T-helper 17 cell (primary cell): ENCODE measurements at places on chromosomes 6 and 20. TPM values are rescaled to one million over a fixed set of nuclear protein-coding genes. Genes with fewer than 3 reads are reported as not detected.

DNA sequence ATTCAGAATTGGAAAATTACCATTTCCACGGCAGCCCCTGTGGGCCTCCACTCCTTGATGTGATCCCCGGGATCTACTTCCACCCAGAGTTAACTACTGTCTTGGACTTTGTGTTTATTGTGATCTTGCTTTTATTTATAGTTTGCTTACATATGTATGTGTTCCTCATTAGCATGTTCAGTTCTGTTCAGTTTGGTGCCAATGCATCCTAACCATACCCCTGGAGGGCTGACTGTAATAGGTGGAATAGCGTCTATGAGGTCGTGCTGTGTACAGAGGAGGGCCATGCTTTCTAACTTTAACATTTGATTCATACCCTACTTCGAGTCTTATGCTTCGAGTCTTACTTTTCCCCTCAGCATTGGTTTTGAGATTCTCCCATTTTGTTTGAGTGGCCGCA is 104.3 kb upstream of the SLC24A3 start:
- no peak for DNase-seq

The SLC4A11 gene
- 0.37 TPM for total RNA-seq

- DNase-seq: no peak
Measured at GRCh38 chr20:58990651-58991445, 9.8 kb downstream of the NELFCD start.

DNA sequence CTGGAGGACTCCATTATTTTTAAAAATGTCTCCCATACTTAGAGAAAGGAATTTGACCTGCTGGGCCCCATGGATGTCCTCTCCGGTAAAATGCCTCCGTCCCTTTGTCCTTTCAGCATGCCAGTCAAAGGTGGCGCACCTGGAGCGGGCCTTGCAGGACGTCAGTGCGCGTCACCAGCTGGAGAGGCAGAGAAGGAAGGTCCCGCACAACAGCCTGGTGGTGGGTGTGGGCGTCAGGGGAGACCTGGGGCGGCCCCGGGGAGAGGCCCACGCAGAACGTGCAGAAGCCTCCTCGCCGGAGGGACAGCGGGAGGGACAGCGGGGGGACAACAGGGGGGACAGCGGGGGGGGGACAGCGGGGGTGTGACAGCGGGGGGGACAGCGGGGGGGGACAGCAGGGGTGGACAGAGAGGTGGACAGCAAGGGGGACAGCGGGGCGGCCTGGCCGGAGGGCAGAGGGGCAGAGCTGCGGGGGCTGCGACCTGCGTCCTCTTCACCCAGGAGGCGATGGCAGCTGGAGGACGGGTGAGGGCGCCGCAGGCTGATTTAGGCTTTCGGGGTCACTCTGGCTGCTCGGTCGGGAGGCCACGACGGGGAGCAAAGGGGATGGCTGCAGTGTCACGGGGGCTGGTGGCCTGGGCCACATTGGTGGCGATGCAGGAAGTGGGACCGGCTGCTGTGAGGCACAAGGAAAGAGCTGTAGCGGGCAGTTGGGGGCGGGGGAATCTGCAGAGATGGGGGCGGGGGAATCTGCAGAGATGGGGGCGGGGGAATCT is 859 bp upstream of the KIF25 start:
- DNase-seq: no peak

The PMEPA1 gene
- total RNA-seq: 4.5 TPM

DNA sequence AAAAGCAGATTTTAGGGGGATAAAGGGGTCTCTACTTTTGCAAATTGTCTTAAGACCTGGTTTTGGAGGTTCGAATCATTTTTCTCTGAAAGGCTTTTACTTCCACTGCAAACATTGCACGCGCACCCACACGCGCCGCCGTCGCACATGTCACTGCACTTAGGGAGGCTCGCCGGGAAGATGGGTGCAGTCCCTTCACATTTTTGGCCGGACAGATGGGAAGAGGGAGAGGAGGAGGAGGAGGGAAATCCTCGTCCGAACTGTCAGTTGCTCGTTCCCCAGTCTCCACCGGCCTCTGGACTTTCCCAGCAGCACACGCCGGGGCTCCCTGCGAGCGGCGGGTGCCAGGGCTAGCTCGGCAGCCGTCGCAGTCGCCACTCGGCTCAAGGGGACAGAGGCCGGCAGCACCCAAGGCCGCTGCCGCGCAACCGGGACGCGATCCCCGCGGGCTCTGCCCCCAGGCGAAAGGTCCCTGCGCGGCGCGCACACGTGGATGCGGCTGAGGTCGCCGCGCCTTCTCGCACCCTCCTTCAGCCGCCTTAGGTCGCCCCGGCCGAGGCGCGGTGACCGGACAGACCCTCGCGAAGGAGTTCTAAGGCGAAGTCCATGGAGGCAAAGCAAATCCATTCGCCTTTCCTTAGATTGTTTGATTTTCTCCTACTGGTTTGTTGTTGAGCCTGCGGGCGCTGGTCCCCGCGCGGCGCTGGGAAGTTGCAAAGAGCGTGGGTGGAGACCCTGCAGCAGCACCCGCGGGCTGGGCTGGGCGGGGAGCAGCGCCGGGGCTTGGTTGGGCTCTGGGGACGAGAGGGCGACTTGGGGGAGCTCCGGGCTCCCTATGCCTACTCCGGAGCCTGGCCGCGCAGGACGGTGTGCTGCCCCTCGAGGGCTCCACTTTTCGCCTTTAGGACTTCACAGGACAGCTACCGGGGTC is 1.2 kb downstream of the MYB start:
- DNase-seq: no peak

DNA sequence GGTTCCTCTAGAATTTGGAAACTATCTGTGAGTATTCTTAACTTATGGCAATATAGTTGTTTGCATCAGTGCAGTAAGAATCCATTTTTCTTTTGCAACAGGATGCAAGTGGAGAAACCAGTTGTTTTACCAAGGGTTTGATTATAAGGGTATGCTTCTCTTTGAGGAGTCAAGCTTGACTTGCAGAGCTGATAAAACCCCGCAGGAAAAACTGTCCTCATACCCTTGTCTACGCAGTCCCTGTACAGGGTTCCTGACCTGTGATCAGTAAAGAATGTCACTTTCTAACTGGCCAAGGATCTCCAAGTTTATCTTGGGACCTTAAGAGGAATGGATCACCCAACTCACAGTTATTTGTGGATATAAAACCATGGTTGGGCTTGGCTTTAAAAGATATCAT is 161.1 kb upstream of the OLIG3 start:
- no peak for DNase-seq

DNA sequence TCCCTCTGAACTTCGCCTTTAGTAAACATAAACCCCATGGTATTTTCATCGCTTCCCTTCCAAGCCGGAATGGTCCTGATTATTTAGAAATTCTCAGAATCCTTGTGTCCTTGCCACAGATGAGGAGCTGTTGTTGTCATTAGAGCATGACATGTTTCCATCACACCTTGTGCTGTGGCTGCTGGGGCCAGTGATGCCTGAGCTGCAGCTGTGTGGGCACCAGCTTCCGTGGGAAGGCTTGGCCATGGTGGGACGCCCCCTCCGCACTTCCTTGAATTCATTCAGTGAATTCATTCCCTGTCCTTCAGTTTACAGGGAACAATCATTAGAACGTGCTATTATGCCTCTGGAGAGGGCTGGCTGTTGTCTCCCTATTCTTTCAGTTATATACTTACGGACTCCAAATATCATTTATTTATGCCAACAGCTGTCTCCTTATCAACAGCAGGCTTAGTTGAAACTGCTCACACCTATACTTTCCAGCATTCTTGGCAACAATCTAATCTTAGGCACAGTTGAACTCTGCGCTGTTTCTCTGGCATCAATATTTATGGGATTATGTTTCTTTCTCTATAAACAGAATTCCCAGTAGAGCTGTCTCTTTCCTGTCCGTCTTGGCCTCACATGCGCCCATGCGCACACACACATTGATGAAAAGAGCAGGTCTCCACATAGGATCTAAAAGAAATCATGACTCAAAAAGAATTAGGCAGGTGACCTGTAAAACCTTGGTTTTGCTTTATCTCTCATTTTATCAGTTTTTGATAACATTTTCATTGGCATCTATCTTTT is 9.0 kb downstream of the ADGRF1 start:
- DNase-seq: no peak

DNA sequence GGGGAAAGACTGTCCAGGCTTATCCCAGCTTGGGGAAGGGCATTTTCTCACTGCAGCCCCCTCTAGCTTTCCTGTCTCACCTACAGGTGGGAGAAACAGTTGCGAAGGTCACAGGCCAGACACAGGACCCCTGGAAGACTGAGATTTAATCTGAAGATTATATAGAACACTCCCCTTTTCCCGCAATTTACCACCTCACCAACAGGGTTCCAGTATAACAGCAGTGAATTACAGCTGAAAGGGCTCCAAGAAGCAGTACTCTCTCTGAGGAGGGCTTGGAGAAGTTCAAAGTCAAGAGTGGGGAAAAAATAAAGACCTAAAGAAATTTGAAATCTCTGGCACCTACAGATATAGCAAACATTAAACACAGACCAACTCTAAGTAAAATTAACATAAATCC is 111.9 kb downstream of the ANKRD60 start:
- DNase-seq: no peak
